RKO (cell line): ENCODE measurements at places on chromosomes 7 and 10.

- DNase-seq: peak; percentile 42
Measured at GRCh38 chr10:69407621-69408301, 9.0 kb downstream of the TACR2 start.

DNA sequence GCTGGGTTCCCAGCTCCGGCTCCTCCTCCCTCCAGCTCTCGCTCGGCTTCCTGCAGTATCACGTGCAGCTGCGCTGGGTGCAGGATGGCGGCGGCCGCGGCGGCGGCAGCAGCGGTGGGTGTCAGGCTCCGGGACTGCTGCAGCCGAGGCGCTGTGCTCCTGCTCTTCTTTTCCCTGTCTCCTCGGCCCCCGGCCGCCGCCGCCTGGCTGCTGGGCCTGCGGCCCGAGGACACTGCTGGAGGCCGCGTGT is at the start of gene CNNM1:
Gene CNNM1, plus strand, starts transcription at position 53 of the 250 bp plus-strand sequence. Its CDS starts 32 bp downstream, at position 85.
- DNase-seq: no peak

DNA sequence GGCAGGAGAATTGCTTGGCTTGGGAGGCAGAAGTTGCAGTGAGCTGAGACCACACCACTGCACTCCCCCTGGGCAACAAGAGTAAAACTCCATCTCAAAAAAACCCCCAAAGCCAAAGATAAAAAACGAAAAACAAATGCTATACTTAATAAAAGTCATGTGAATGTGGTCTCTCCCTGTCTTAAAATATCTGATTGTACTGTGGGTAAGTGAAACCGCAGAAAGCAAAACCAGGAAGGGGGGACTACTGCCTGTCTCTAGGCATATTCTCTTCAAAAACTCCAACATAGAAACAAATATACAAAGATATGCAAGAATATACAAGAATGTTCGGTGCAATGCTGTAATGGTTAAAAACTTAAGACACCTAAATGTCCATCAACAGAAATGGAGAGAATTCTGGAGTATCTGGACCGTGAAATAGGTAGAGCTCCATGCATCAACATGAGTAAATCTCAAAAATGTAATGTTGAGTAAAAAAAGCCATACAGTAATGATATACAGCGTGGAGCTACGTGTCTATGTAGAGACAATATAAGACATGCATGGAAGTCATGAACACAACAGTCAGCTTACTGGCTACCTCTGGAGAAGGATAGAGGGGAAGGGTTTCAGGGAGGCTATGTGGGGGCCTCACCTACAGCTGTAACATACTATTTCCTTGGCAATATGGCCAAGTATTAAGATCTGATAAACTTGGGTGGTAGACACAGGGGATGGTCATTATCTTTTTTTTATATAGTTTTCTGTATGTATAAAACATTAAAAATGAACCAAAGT is 2.1 kb downstream of the ZNF394 start:
- peak; percentile 52 for DNase-seq

- no peak for DNase-seq
Measured at GRCh38 chr10:79927111-79927828, 21.6 kb downstream of the SFTPD start.

- DNase-seq: no peak
Measured at GRCh38 chr10:70587045-70587658, 15.4 kb downstream of the PRF1 start.

DNA sequence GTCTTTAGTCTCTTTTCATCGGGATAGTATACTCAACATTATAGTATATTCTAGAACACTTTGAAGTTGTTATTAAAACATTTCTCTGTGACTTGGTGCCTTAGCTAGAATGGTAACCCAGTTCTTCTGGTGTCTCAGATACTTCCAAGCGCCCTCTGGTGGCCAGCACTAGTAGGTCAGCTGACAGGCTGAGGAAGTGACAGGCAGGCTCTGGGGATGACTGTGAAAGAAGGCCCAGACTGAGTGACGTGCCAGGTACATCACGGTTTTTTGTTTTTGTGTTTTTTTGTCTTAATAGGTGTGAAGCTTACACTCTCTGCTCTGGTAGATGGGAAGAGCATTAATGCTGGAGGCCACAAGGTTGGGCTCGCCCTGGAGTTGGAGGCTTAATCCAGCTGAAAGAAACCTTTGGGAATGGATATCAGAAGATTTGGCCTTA is 5.1 kb downstream of the COMTD1 start:
- DNase-seq: peak; percentile 91

- peak; percentile 52 for DNase-seq
Measured at GRCh38 chr7:114047889-114048288, 129.1 kb upstream of the PPP1R3A start.

GRCh38 chr10:101894742-101895141 is 51.1 kb upstream of the KCNIP2 start:
- DNase-seq: no peak

DNA sequence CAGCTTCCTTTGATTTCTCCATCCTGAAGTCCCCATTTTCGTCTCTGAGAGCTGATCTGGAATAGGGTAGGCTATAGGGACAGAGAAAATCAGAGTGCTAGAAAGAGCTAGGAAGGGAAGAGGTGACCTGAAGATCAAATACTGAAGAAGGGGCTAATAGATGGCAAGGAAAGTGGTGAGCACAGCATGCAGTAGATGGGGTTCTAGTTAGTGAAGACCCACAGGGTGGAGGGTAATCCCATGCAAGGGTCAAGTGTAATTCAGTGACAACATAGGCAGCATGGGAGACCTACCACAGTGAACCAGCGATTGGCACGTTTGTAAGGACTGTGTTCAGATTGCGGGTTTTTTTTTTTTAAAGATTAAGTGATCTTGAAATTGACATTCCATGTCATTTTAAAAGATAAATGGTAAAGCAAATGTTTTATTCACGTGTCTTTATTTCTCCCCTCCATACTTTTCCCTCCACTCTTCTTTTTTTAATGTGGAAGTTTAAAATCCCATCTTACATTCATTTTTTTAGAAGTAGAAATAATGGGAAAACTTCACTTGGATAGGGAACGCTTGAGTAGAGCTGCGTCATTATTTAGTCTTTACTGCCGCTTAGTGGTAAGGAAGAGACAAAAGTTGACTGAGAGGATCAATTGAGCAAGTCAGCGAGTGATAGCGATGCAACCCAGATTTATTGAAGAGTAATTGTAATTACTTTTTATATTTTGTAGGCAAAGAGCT is 21.0 kb upstream of the ABI1 start:
- peak; percentile 88 for DNase-seq

- DNase-seq: no peak
Measured at GRCh38 chr10:90047243-90047729, 345.9 kb downstream of the KIF20B start.

DNA sequence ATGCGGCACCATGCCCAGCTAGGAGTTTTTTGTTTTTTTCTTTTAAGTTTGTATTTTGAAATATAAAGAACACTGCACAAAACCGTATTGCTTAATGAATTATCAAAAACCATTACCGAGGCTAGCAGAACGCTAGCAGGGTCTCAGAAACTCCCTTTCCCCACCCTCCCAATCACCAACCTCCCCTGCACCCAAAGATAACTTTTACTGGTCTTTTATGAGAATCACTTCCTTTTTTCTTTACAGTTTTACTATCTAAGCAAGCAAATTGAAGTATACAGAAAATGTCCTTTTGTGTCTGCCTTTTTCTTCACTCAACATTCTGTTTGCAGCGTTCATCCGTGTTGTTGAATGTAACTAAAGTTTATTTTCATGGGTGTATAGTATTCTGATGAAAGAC is 13.4 kb downstream of the HIP1 start:
- DNase-seq: no peak

DNA sequence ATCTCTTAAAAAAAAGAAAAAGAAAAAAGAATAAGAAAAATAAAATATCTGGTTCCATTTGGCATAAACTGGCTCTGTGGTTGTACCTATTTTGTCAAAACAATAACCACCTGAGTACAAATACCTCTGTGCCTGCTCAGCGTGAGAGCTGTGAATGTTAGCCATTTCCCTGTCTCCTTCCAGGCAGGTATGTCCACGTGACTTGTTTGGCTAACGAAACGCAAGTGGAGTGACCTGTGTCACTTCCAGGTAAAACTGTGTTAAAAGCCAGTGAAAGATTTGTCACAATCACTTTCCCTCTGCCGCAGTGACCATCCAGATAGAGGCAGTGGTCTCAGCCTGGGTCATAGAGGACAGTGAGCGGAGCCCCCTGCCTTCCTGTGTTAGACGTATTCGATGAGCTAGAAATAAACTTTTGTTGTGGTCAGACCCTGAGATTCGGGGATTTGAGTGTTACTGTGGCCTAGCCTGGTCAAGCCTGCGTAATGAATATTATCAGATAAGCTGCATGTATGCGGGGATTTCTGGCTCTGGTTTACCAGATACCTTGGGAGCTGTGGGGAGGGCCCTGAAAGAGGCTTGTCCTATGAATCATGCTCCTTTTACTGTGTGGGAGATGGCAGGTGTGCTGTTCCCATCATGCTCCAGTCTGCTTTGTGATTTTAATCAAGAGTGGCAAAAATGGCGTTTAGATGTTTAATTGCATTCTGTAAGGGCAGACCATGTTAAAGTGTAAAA is 3.8 kb downstream of the PTER start:
- DNase-seq: peak; percentile 40

DNA sequence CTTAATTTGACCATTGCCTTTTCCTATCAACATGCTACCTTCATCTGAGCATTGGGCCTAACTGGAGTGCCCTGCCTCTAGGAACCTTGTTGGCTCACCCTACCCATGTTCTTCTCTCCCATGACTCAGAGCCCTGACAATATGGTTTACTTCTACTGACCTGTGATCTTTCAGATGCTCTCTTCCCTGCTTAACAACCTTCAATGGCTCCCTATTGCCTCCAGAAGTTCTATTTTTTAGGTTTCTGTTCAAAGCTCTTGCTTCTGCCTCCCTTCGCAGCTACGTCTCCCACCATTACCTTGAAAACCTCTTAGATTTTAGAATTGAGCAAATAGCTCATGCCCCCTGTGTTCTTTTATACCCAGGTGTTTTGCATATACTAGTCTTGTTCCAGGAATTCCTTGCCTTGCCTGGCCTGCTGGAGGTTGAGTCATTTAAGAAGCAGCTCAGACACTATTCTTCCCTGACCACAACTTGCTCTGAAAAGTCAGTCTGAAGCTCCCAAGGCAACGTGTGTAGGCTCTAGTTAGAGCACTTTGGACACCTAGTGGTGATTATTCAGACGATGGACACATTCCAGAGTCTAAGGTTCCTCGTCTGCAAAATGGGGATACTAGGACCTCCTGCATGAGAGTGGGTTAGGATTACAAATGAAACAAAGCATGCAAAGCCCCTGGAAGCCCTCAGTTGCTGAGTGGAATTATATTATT is 64.4 kb upstream of the EMX2 start:
- DNase-seq: peak; percentile 71

- DNase-seq: no peak
Measured at GRCh38 chr10:80356989-80357850, 639 bp downstream of the DYDC2 start.

DNA sequence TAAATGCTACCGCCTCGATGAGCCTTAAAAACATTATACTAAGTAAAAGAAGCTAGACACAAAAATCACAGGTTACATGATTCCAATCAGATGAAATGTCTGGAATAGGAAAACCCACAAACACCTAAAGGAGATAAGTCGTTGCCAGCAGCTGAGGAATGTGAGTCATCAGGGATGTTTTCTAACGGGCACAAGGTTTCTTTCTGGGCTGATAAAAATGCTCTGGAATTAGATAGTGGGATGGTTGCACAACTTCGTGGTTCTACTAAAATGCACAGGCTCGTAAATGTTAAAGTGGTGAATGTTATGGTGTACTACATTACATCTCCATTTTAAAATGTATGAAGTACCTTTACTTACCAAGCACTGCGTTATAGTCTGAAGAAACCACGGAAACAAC is 9.7 kb downstream of the ABLIM1 start:
- no peak for DNase-seq
